Globus pallidus (tissue), 1 donor: ENCODE measurements at places on chromosomes 5 and 9.

DNA sequence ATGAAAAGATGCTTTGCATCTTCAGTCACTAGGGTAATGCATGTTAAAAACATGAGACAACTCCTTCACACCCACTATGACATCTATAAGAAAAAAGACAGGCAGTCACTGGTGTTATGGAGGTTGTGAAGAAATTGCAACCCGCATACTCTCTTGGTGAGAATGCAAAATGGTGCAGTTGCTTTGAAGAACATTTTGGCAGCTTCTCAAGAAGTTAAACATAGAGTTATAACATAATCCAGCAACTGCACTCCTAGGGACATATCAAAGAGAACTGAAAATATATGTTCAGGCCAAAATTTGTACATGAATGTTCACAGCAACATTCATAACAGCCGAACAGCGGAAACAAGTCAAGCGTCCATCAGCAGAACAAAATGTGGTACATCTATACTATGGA is 46.3 kb upstream of the TBC1D9B start:
- no peak for DNase-seq

DNA sequence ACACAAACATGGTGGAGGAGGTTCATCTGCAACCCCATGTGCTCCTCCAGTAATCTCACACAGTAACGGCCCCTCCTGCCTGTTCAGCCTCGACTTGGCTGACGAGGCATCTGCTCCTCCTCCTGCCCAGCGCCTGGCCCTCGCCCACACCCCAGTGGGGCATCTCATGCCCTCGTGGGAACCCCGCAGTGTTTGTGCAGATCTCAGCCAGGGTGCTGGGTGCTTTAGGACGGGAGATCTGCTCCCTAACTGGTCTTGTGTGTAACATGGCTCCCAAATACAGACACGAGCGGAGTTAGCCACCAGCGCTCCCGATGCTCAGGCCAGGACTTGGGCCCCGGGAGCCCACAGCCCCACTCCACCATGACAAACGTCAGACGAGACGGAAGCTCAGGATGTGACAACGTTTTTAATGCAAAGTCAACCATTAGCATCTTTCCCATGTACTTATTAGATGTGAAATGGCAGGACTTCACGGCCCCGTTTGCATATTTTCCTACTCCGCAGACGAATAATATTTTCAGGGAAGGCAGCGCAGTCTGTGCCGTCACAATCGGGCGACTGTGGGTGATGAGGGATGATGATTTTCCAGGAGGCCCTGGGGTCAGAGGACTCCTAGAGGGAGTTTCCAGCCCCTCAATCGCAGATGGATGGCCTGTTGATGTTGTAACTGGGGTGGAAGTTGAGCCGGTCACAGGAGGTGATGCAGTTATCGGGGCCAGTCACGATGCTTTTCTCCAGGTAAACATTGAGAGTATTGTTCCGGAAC is 5.5 kb upstream of the MRPS2 start:
- no peak for DNase-seq

DNA sequence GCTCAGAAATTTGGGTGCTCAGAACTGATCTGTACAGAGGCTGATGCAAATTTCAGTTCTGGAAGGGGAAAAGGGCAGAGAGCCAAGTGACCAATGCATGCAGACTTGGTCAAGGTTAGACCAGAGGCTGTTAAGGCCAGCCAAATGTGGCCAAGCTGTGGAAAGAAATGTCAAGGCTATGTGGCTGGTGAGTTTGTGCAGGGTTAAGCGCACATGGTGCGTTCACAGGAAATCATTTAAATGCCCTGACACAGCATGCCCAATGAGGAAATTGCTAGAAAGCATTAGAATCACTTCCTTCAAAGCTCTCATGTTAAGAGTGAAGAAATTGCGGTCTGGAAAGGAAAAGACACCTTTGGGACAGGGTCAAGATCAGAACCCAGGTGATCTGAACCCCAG is 58.0 kb downstream of the PTPN3 start:
- DNase-seq = peak; percentile 29

DNA sequence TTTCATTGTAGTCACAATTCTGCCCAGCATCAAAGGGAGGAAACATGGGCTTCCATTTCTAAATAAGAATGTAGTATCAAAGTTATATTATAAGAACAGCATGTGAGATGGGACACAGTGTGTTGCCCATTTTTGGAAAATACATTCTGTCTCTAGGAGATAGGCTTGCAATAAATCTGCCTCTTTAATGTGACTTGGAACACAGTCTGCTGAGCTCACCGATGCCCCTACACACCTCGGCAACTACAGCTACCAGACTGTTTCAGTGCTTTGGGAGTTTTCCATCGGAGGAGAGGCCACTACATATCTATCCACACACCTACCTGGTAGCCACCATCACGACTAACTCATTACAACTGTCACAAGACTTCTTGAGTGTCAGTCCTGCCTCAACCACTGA is 18.9 kb upstream of the FCHO2 start:
- DNase-seq = no peak

GRCh38 chr5:39158786-39159185 is 60.6 kb downstream of the FYB1 start:
- no peak for DNase-seq

- no peak for DNase-seq
Measured at GRCh38 chr5:56616454-56617160, 198.7 kb upstream of the MAP3K1 start.

DNA sequence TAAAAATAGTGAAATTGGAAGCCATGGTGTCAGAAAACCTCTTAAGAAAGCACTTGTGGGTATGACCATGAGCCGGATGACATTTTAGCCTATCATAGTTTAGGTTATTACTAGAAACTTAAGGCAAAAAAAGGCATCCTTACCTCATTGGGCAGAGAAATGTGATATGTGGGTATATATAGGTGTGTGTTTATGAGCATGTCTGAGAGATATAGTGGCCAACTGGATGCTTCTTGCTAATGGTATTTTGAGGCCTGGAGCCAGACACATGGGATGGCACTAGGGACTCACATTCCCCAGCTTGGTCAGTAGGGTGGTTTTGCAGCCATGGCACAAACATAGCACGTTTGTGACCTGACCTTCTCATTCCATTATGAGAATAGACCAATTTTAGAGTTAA is 295.6 kb upstream of the MEF2C start:
- no peak for DNase-seq

- DNase-seq = no peak
Measured at GRCh38 chr5:172722327-172722815, 48.6 kb downstream of the DUSP1 start.

GRCh38 chr9:90906316-90907055 is 104.9 kb downstream of the SYK start:
- no peak for DNase-seq

DNA sequence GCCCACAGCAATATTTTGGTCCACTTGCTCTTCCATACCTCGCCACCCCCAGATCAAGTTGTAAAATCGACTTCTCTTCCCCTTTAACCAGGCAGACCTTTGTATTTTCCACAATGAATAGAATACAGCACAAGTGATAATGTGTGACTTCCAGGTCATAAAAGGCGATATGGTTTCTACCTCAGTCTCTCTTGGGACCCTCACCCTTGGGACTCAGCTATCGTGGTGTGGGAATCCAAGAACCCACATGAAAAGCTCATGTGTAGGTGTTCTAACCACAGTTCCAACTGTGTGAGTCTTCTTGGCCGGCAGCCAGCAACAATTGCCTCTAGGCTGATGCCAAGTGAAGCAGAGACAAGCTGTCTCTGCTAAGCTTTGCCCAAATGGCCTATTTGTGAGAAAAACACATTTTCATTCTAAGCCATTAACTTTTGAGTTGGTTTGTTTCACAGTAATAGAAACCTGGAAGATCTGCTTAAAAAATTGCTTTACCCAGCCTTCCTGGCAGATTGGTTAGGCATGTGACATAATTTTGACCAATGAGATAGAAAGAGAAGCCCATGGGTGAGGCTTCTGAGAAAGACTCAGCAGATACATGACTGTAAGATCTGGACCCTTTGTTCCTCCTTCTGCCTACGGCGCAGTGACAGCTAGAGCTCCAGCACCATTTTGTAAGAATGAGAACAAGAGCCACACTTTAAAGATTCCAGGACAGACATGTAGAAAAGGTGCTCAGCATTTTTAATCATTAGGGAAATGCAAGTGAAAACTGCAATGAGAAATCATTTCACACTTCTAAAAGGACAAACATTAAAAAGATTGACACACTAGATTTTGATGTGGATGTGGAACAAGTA is 18.3 kb upstream of the MLLT3 start:
- DNase-seq = peak; percentile 7

- DNase-seq = peak; percentile 24
Measured at GRCh38 chr9:36873247-36873875, 160.7 kb downstream of the PAX5 start.

- no peak for DNase-seq
Measured at GRCh38 chr9:124251204-124251603, 6.5 kb upstream of the NEK6 start.

- no peak for DNase-seq
Measured at GRCh38 chr9:14365670-14366069, 51.7 kb upstream of the NFIB start.

DNA sequence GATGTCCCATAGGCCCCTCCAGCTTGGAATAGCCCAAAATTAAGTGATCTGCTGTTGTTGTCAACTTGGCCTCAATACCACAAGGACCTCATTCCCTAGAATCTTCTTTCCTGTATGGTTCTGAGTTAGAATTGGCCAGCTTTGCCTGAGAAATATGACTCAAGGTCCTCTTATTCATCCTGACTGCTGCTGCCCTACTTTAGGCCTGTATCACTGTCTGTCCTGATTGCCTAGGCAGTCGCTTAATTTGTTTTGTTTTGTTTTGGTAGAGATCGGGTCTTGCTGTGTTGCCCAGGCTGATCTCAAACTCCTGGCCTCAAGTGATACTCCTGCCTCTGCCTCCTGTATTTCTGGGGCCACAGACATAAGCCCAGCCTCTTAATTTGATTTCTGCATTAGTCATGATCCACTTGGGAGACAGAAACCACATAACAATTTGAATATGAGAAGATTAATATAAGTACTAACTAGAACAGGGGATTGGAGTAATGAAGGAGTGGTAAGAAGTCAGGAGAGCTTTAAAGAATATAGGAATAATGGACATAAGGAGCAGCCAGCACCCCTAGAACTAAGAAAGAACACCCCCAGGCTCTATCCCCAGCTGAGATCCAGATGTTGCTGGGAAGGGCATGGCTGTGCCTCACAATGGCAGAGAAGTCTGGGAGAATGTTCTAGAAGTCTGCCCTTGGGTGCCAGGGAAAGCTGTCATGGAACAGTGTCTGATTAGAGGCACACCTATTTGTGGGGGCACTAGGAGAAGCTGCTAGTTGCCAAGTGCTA is 4.6 kb downstream of the TEX53 start:
- DNase-seq = no peak

- no peak for DNase-seq
Measured at GRCh38 chr5:1883120-1883924, 597 bp upstream of the IRX4 start.

GRCh38 chr5:146013761-146014160 is 77.4 kb downstream of the SH3RF2 start:
- no peak for DNase-seq

- peak; percentile 31 for DNase-seq
Measured at GRCh38 chr9:73183917-73184861, 32.5 kb downstream of the ANXA1 start.

- no peak for DNase-seq
Measured at GRCh38 chr9:71355884-71356283, 234.5 kb upstream of the TRPM3 start.

GRCh38 chr9:126781186-126782052 is 23.4 kb upstream of the ZBTB43 start:
- peak; percentile 66 for DNase-seq

- DNase-seq = no peak
Measured at GRCh38 chr9:1400983-1401382, 350.8 kb downstream of the DMRT2 start.

DNA sequence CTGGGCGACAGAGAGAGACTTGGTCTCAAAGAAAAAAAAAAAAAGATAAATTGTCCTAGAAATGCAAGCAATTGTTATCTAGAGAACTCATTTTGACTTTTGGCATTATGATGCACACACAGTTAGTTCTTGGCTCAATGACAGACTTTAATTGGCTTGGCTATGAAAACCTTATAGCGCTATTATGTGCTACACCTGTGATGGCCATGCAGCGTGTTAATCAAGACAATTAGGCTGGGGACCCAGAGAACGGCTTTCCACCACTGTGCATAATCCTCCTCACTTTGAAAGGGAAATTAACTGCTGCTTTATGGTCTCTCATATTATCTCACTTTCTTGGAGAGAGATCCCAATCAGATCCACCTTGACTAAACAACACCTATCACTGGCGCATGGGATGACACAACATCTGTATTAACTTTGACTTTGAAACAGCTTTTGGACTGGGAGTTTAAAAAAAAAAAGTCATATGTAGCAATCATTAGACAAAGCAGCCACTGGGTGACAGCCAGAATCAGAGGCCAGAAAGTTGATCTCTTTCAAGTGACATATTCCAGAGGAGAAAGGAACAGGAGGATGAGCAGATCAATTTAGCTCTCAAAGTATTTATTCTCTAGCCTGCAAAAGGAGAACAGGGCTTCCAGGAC is 132.5 kb downstream of the PPP2R2B start:
- no peak for DNase-seq

DNA sequence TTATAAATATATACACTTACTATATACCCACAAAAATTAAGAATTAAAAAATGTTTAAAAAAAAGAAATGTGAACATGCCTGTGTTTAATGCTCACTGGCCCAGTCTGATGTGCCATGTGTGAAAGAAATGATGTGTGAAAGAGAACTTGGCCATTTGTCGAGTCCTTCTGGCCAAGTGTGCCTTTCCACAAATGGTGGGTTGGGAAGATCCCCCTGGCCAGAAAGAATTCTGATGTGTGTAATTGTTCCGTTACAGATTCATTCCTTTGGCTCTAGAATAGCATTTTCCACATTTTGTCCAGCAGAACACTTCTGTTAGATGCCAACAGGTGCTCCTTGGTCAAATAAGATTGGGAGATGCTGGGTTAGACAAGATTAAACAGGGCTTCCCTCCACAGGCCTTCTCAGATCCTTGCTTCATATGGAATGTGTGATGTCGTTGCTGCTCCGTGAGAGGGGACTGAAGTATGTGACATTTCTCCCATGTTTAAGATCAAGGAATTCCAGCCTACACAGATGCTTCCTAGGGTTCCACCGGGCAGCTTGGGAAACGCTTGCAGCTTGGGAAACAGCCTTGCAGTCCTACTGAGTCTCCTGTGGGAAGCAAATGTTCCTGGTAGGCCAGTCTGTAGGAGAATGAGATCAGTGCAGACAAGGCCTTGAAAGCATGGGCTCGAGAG is 32.1 kb downstream of the GDNF start:
- no peak for DNase-seq

DNA sequence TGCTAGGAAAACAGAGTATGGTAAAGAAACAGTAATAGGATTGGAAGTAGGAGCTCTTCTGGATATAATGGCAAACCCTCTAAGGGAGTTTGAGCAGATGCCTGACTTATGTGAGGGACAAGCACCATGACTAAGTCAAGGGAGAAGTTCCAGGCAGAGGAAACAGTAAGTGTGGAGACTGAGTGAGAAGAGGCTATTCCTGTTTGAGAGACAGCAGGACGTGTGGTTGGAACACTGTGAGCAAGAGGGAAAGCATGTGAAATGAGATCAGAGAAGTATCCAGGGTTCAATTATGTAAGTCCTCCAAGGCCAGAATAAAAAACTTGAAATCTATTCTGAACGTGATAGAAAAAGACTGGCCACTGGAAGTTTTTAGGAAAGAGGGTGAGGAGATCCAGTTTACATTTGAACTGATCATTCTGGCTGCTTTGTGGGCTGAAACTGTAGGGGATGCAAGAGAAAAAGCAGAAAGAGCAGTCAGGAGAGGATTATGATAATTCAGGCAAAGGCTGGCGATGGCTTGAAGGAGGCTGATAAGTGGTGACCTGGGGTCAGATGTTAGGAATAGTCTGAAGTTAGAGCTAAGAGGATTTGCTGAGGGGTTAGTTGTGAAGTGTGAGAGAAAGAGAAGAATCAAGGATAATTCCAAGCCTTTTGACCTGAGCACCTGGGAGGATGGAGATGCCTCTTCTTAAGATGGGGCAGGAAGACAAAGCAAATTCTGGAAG is 19.2 kb downstream of the DMAC1 start:
- DNase-seq = no peak
